A673 (cell line): ENCODE measurements at places on chromosomes 13 and 19. TPM values are rescaled to one million over a fixed set of nuclear protein-coding genes. Genes with fewer than 3 reads are reported as not detected.

DNA sequence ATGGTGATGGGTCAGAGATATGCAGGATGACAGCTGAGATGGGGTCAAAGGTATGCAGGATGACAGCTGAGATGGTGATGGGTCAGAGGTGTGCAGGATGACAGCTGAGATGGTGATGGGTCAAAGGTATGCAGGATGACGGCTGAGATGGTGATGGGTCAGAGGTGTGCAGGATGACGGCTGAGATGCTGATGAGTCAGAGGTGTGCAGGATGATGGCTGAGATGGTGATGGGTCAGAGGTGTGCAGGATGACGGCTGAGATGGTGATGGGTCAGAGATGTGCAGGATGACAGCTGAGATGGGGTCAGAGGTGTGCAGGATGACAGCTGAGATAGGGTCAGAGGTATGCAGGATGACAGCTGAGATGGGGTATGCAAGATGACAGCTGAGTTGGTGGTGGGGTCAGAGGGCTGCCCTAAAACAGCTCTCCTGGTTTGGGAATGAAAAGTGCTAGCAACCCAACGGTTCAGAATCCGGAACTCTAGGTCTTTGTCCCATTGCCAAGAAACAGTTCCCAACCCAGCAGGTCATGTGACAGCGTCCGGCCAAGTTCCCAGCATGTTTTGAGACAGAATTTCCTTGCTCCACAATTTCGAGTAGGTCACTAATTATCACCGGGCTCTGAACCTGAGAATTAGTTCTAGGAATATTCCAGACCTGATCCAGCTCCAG, 3.2 kb downstream of the SELENOW start:
- no peak overlapping the region for H3K27ac ChIP-seq
- peaks cover 39% of the 10 kb centered on the region for H3K36me3 ChIP-seq
- peaks cover 9% of the 10 kb centered on the region for H3K4me1 ChIP-seq
- DNase-seq = no peak

DNA sequence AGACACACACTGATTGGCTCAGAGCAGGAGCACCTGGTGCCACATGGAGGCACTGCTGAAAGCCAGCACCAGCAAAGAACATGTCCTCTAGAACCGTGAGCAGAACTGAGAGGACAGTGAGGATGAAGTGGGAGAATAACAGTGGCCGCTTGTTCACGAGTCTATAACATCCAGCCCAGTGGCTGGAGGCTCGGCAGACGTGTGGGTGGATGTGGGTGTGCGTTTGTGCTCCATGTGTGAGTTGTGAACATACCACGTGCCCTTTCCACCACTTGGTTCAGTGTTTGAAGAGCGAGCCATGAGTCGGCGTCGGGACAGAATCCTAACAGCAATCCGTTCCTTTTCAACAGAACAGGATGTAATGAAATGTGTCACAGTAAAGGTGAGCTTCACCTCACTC, 113.0 kb downstream of the SOX1 start:
- H3K27me3 ChIP-seq = peaks cover 4% of the 10 kb centered on the region
- H3K36me3 ChIP-seq = no peaks in the 10 kb centered on the region
- no peak overlapping the region for H3K27ac ChIP-seq
- no peak overlapping the region for H3K4me3 ChIP-seq

DNA sequence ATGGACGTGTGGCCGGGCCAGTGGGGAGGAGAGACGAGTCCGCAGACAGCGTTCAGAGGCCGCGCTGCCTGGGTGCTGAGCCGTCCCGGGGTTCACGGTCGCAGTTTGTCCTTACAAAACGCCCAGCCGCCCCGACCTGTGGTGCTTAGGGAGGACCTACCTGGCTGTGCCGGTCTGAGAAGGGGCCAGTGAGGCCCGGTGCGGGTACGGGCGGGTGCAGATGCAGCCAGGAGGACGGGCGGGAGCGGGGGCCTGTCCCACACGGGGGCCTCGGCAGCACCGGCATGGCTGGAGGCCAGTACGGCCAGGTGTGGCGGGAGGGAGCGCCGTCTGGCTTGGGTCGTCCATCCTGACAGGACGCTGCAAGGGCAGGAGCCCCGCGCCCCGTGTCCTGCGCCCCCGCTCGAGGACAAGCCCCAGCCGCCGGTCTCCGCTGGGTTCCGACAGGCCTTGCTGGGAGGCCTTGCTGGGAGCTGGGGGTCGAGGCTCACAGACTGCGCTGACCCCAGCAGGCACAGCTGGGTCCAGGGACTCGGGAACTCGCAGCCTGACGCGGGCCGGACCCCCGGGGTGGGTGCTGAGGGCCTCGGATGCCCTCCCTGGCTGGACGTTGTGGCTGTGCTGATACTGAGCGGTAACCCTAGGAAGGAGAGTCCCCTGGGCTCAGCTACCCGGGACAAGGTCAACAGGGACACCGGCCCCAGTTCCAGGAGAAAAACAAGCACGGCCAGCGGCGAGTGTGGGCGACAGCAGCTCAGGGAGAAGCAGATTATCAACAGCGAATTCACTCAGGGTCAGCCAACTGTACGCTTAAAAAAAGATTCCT, 5.3 kb upstream of the PROZ start:
- H3K4me3 ChIP-seq = peak overlapping the region; percentile 23
- DNase-seq = no peak
- peak overlapping the region; percentile 63 for H3K27ac ChIP-seq
- H3K36me3 ChIP-seq = no peaks in the 10 kb centered on the region

- H3K4me1 ChIP-seq = no peaks in the 10 kb centered on the region
- no peak overlapping the region for H3K27ac ChIP-seq
- no peak for DNase-seq
- no peaks in the 10 kb centered on the region for H3K27me3 ChIP-seq
These were observed 409.7 kb downstream of the HS6ST3 start for GRCh38 chr13:96499656-96500055.

- no peak overlapping the region for H3K27ac ChIP-seq
- no peak overlapping the region for H3K4me3 ChIP-seq
- DNase-seq = no peak
- peaks cover 36% of the 10 kb centered on the region for H3K4me1 ChIP-seq
- no peaks in the 10 kb centered on the region for H3K36me3 ChIP-seq
- peaks cover 9% of the 10 kb centered on the region for H3K27me3 ChIP-seq
These were observed 23.7 kb upstream of the SEMA6B start for GRCh38 chr19:4582980-4583842.

DNA sequence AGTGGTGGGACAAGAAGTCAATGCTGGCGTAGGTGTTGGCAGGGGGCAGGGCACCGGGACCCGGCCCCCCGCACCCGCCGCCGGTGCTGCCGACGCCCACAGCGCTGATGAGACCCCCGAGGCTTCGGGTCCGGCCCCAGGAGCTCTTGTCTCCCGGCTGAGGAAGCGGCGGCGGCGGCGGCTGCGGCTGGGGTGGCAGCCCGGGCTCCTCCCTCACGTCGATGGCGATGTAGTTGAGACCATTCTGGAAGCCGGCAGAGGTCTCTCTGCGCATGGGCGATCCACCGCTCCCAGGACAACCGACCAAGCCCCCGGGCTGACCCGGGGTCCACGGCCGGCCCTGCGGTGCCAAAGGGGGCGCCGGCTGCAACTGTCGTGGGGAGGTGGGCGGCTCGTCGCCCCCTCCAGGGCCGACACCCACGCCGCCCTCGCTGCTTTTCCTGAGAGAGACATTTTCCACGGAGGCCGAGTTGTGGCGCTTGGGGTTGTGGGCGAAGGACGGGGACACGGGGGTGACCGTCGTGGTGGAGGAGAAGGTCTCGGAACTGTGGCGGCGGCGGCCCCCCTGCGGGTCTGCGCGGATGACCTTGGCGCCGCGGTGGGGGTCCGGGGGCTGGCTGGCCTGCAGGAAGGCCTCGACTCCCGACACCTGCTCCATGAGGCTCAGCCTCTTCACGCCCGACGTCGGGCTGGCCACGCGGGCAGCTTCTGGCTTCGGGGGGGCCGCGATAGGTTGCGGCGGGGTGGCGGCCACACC, 4.1 kb downstream of the IRS2 start:
- peak overlapping the region; percentile 82 for H3K4me3 ChIP-seq
- no peaks in the 10 kb centered on the region for H3K27me3 ChIP-seq
- H3K4me1 ChIP-seq = peaks cover 6% of the 10 kb centered on the region
- DNase-seq = peak; percentile 62

DNA sequence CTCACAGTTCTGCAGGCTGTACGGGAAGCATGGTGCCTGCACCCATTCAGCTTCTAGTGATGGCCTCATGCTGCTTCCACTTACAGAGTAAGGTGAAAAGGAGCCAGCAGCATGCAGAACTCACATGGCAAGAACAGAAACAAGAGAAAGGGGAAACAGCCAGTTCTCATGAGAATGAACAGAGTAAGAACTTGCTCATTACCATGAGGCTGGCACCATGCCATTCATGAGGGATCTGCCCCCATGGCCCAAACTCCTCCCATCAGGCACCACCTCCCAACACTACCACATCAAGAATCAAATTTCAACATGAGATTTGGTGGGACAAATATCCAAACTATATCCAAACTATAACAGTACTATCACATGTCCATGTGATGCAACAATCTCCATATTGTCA, 72.1 kb downstream of the KATNAL1 start:
- no peaks in the 10 kb centered on the region for H3K27me3 ChIP-seq
- H3K27ac ChIP-seq = peak overlapping the region; percentile 61
- peaks cover 22% of the 10 kb centered on the region for H3K4me1 ChIP-seq
- peak; percentile 49 for DNase-seq
- peaks cover 26% of the 10 kb centered on the region for H3K36me3 ChIP-seq
- no peak overlapping the region for H3K4me3 ChIP-seq

Gene ODAD3
- total RNA-seq = 0.39 and 1.4 TPM in 2 replicates

Gene C1QTNF9B
- total RNA-seq = not detected in 2 replicates

Gene C2CD4C
- total RNA-seq = 1.8 and 3.5 TPM in 2 replicates

Gene TLE6
- 1.1 TPM in 1 of 2 replicates, not detected in the other for total RNA-seq

Gene STOML3
- total RNA-seq = not detected in 2 replicates

Gene PEX11G
- 1.1 and 1.9 TPM in 2 replicates for total RNA-seq

Gene C1QTNF9
- total RNA-seq = 0.34 TPM in 1 of 2 replicates, not detected in the other

Gene KIR3DL2
- total RNA-seq = not detected in 2 replicates
